Right atrium auricular region (tissue), 2 donors: ENCODE measurements at places on chromosomes 11 and 22.
A peak's percentile ranks its signal among the peaks of the same experiment; 100 is the strongest.

DNA sequence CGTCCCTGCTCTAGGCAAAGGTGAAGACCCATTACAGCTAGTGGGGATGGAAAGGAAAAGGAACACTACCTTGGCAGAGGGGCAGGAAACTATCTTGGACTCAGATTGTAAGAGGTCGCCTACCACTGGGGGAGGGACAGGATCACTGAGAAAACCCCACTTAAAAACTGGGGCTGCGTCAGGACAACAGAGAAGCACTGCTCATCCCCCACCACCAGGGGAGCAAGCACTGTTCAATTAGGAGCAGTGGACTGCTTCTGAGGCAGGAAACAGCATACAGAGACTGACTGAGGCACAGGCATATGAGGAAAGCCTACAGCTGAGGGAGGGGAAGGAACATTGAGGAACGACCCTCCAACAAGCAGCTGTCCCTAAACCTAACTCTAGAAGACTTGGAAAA lies 20.8 kb upstream of the DLAT start:
- DNase-seq: no peak
- H3K4me3 ChIP-seq: no peak overlapping the region
- H3K27me3 ChIP-seq: no peaks in the 10 kb centered on the region
- H3K36me3 ChIP-seq: peaks cover 30% of the 10 kb centered on the region
- H3K27ac ChIP-seq: no peak overlapping the region

DNA sequence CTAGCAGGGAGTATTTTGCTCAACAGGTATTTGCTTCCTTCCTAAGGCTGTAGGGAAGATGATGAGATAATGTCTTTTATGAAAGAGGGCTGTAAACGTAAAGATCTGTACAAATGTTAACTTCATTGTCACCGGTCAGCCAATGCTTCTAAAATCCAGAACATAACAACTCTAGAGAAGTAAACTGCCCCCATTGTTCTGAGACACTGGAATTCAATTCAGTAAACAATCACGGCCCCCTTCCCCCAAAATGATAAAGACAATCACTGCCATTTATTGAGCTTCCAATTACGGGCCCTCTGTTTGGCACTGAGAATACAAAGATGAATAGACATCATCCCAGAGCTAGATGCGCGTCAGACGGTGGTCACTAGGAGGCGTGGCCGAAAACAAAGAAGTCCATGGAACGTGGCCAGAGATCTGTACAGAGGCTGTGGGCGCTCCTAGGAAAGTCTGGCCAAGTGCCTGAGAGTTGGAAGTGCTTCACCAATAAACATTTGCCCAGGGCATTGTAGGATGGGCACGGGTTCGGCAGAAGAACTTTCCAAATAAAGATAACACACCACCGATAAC lies 576 bp downstream of the TMEM258 start:
- H3K27me3 ChIP-seq: no peaks in the 10 kb centered on the region
- H3K4me3 ChIP-seq: peak overlapping the region; percentile 73
- H3K27ac ChIP-seq: peak overlapping the region; percentile 96
- DNase-seq: peak; percentile 80

DNA sequence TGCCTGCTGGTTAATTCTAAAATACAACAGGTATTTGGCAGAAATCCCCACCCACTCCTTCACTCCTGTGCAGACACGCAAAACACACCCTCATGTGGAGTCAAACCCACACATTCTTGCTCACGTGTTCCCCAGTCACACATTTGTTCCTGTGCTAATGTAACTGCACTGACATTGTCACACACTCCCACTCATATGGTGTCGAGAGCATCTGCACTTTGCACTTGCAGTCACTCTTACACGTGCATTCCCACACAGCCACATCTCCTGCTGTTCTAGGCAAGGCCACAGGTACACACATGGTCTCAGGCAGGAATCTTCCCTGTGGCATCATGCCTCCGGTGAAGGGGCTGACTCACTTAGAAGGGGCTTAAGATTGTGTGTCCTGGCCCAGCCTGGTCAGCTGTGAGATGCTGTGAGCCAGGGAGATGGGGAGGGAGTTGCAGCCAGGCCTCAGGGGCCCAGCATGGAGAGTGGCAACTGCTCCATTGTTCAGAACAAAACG lies 395.0 kb downstream of the TENM4 start:
- H3K4me1 ChIP-seq: no peaks in the 10 kb centered on the region
- DNase-seq: no peak
- H3K4me3 ChIP-seq: no peak overlapping the region

DNA sequence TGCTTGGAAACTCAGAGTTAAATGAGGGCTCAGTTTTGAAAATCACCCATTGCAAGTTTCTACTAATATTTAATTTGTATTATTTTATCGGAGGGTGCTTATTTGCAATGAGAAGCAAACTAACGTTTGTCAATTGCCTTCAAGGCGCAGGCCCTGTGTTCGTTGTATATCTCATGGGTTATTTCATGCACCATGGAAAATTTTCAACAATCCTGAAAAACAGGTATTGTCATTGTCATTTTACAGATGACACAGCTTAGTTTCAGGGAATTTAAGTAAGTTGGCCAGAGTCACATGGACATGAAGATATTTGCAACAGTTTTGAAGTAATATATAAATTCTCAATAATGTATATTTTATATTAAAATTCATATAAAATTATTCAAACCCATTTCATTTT lies 157.7 kb upstream of the MTMR2 start:
- H3K4me1 ChIP-seq: peaks cover 20% of the 10 kb centered on the region
- no peaks in the 10 kb centered on the region for H3K27me3 ChIP-seq
- DNase-seq: no peak
- H3K27ac ChIP-seq: no peak overlapping the region
- no peak overlapping the region for H3K4me3 ChIP-seq

DNA sequence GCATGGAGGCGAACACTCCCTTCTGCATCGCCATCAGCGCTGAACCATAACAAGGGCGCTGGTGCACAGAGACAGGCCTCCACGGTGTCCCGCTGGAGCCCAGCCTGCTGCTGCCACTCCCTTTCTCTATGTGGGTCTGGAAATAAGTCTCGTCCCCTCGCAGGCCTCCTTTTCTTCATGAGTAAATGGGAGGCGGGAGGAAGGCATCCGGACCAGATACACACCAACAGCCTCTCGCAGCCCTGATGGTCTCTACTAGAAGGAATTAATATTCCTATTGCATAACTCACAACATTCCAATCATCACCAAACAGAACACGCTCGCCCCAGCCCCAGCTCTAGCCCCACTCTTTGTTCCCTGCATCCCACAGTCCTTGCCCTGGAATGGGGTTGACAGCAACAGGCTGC lies 14.9 kb downstream of the RASD2 start:
- no peak overlapping the region for H3K27ac ChIP-seq
- no peaks in the 10 kb centered on the region for H3K4me1 ChIP-seq
- no peaks in the 10 kb centered on the region for H3K36me3 ChIP-seq
- no peak overlapping the region for H3K4me3 ChIP-seq

GRCh38 chr11:94954753-94955152 lies 18.6 kb downstream of the CWC15 start:
- no peak overlapping the region for H3K27ac ChIP-seq
- DNase-seq: no peak
- no peaks in the 10 kb centered on the region for H3K4me1 ChIP-seq
- no peak overlapping the region for H3K4me3 ChIP-seq

GRCh38 chr11:67027943-67028542 lies 5.1 kb downstream of the SYT12 start:
- no peak overlapping the region for H3K4me3 ChIP-seq
- no peaks in the 10 kb centered on the region for H3K36me3 ChIP-seq
- no peak overlapping the region for H3K27ac ChIP-seq
- H3K4me1 ChIP-seq: peaks cover 8% of the 10 kb centered on the region
- DNase-seq: no peak

DNA sequence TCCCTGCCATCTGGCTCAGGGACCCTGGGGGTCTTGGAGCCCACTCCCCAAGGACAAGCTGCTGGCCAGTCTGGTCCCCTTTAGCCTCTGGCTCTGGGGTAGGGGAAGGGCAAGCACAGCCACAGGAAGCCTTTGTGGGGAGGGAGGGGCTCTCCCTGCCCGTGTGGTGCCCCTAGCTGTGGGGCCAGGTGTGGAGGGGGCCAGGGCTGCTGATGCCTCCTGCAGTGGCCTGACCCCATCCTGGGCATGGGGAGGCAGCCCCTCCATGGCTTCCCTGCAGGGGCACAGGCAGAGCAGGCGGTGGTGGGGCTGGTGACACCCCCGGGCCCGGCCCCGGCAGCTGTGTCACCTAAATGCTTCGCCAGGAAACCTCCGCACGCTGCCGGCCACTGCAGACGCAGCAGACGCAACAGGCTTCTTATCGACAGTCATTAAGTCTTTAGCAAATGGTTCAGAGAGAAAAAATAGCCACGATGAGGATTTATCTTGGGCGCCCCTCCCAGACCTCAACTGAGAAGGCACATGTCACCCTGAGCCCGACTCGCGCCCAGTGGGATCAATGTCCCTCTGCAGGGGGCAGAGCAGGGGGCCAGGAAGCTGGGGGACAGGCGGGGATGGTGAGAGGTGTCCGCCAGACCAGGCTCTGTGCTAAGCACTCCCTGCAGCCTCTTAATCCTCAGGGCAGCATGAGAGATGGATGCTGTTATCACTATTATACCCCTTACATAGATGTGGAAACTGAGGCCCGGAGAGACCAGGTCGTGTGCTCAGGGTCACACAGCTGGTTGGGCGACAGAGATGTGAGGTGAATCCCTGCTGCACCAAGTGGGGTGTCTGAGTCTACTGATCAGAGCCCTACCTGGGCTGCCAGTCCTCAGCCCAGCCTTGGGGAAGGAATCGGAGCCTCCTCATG lies 33.9 kb downstream of the FLRT1 start:
- H3K27ac ChIP-seq: no peak overlapping the region
- H3K36me3 ChIP-seq: no peaks in the 10 kb centered on the region
- no peaks in the 10 kb centered on the region for H3K27me3 ChIP-seq
- no peak for DNase-seq
- H3K4me3 ChIP-seq: no peak overlapping the region
